BE2C (cell line): ENCODE measurements at places on chromosomes 7 and 10.

- no peak for DNase-seq
Measured at GRCh38 chr7:137879357-137880158, 32.8 kb upstream of the DGKI start.

DNA sequence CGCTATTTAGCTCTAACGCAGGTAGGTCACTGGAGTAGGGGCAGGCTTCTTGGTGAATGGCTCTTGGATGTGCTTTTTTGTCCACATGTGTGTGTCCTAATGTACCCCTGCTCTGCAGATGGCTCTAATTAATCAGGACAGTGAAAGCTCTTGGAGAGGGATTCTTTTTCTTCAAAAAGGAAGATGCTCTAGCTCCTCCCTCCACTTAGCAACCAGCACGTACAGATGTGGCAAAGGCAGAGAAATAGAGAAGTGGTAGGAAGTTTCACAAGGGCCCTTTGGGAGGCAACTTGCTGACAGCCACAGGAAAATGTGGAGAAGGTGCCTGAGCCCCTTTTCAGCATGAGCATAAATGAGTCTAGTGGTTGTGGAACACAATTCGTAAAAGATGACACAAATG is 221.7 kb downstream of the PLXNA4 start:
- DNase-seq: no peak

DNA sequence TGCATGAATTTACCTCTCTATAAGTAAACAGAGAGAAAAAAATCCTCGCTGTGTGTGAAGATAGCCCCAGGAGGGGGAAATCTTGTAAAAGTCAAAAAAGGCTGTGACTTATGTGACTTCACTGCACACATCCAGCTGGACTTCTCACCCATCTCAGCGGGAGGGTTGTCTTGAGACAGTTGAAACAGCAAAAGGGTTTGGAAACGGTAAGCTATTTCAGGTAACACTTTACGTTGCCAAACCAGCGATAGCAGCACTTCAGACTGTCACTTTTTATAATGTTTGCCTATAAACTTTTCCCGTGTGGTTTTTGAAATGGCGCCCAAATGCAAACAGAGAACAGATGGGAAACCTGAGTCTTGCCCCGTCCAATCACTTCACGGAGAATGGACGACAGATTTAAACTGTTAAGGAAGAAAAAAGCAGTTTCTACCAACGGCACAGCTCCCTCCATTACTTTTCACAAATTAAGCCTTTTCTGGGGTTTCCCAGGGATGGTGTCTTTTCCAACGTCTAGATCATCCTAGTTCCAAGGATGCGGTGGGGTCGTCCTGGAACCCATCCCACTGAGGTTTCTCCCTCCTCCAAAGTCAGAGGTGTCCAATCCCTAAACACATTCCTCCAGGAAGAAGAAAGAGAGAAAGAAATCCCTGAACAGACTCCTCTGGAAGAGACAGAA is 25.2 kb downstream of the FGFR2 start:
- DNase-seq: no peak

DNA sequence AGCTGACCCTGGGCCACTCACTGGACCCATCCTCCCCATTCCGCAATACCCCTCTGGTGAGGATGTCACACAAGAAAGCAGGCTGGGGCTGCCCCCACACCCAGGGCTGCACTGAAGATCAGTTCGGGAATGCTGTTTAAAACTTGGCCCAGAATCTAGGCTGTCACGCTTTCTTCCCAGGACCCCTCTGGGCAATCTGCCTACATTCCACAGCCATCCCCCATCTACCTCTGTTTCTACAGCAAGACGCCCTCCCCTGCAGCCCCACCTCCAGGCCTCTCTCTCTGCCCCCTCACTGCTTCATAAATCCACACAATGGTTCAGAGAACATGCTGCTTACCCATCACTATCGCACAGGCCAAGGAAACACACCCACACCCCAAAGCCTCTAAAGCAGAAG is 36.1 kb downstream of the XPNPEP1 start:
- DNase-seq: no peak

DNA sequence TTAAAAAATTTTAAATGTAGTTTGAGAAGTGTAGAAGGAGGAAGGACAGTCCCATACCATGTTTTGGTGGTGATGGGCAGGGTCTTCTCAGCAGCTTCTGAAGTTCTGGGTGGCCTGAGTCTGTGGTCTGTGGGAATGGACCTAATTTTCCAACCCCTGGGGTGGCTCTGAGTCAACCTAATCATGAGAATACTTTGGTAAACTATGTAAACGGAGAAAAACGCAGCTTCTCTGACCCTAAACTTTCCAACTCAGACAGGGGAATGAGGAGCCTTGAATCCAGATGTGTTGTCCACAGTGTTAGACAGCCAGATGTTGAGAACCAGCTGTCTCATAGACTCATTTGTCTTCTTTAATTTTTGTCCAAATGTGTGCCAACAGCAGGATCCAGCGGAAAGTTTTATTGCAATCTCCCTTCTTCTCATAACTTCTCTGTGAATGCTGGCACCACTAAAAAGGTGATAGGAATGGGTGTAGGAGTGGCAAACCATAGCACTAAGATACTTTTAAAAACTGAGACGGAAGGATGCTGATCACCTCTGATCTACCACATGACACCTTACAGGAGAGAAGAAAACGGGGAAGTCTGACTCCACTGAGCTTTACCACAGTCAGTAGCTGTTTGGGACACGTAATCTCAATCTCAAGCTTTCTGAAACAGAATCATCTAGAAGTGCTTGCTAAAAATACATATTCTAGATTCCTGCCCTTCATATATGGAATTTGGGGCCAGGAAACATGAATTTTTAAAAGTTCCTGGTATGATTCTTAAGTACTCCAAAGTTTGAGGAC is 90.5 kb upstream of the PHYHIPL start:
- no peak for DNase-seq

GRCh38 chr10:95759233-95759826 is 3.4 kb downstream of the ENTPD1 start:
- no peak for DNase-seq

- DNase-seq: peak; percentile 1
Measured at GRCh38 chr10:43226441-43226840, 40.4 kb downstream of the RASGEF1A start.

DNA sequence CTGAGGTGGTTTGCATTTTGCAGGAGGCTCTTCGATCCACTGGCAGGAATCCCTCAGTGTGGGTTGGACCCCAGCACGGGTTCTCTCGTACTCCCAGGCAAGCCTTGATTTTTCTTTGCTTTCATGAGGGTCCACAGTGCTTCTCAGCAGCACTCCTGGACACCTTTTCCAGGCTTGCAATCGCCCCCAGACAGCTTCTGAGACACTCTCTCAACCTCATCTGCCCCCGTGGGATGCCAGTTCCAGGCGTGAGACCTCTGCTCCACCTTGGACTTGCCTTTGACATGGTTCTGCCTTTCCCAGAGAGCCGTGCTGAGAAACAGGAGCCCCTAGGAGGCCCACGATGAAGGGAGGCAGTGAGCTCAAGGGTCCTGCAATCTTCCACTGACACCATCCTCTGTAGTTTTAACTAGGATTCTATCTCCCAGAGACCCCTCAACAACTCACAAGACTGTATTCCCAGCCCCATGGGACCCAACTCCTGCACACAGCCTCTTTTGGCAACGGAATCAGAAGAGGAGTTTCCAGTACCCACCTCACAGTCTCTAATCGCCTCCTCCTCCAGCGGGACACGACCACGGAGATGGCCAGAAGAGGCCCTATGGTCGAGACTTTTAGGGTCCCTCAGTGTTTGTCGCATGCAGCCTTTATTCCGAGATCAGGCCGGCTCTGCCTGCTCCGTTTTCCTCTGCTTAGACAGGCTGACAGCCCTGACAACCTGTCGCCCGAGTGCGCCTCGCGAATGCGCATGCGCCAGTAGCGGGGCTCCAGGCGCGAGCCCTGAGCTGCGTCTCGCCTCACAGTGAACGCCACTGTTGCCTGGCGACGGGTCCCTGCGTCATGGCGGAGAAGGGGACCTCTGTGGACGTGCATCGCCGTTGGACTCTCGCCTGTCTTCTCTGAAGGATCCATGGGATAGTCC is 26.0 kb upstream of the ZNF273 start:
- DNase-seq: peak; percentile 87

- no peak for DNase-seq
Measured at GRCh38 chr10:74460812-74461211, 309.8 kb downstream of the ADK start.

GRCh38 chr7:157018328-157018996 is 8.0 kb upstream of the MNX1 start:
- no peak for DNase-seq

GRCh38 chr7:131327049-131327625 is 539 bp upstream of the MKLN1 start:
- DNase-seq: peak; percentile 34

DNA sequence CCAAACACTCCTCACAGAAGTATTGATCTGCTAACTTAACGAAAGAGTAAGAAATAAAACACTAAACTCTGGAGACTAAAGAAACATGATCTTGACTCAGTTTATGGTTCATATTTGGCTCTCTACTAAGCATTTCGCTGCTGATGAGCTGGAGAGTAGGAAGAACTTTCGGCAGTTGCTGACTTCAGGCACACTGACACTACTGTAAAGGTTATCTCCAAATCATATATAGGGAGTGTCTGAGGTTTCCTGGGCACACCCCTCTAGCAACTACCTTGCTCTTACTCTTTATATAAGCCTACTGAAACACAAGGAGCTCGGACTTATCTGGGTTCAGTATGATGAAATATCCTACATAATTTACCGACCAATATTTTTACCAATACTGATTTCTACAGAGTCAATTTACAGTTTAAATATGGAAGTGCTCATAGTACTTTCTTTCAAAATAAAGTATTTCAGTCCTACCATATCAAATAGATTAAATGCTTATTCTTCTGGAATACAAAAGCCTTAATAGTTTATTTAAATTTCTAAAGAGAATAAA is 39.5 kb downstream of the ERCC6 start:
- DNase-seq: no peak

GRCh38 chr7:110417611-110418010 is 673.3 kb upstream of the LRRN3 start:
- no peak for DNase-seq

- no peak for DNase-seq
Measured at GRCh38 chr10:61779950-61780659, 117.4 kb downstream of the CABCOCO1 start.

DNA sequence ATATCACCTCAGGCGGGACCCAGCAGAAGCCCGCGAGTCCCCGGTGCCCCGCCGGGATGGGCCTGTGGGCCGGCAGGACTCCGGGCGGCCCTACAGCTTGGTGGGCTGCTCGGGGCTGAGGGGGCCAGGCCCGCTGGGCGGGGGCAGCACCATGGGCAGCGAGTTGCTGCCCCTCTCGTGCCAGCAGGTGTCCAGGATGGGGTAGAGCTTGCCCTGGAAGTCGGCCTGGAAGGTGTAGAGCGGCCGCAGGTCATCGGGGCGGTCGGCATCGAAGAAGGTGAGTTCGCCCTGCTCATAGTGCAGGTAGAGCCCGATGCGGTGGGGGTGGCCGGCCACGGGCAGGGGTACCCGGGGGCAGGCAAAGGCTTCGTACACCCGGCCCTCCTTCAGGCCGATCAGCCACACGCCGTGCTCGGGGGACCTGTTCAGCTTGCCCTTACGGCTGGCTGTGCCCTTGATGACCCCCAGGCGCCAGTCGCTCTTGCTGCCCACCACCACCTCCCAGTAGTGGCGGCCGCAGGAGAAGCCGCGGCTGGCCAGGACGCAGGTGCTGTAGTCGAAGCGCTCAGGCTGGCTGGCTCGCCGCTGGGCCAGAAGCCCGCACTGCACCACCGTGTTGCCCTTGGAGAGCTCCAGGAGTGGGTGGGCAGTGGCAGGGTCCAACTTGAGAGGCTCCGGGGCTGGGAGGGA is 4.3 kb upstream of the NSUN5 start:
- DNase-seq: no peak

- DNase-seq: no peak
Measured at GRCh38 chr10:63573068-63573697, 52.0 kb downstream of the REEP3 start.

GRCh38 chr7:87933605-87933952 is 472 bp upstream of the ADAM22 start:
- no peak for DNase-seq

DNA sequence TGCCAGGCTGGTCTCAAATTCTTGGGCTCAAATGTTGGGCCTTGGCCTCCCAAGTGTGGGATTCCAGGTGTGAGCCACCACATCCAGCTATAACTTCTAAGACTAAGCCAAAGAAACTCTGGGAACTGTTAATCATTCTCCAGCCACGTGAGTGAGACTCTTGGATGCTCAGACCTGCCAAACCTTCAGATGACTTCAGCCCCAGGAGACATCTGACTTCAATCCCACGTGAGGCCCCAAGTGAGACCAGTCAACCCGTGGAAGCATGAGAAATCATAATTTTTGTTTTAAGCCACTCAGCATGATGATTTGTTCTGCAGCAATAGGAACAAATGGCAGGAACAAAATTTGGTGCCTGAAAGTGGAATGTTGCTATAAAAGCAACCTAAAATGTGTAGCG is 4.3 kb upstream of the PCBD1 start:
- no peak for DNase-seq

GRCh38 chr10:123241391-123242141 is 87.4 kb downstream of the BUB3 start:
- no peak for DNase-seq

DNA sequence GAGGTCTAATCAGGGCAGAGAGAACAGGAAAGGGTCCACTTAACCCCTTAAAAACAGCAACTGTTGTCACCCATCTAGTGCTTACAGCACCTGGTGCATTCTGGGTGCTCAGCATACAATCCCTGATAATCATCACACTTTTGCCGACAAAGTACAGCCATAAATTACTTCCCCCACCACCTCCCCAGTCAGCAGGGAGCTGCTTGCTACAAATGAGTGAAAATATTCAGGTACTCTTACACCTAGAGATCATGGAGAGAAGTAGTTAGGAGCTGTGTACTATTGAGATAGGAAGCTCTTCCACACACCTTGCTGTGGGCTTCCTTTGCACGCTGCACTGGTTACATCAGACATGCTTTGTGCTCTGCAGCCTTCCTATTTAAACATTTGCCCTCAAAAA is 723.5 kb upstream of the GALNT17 start:
- no peak for DNase-seq

- peak; percentile 66 for DNase-seq
Measured at GRCh38 chr10:91210435-91210834, 10.0 kb upstream of the PCGF5 start.

DNA sequence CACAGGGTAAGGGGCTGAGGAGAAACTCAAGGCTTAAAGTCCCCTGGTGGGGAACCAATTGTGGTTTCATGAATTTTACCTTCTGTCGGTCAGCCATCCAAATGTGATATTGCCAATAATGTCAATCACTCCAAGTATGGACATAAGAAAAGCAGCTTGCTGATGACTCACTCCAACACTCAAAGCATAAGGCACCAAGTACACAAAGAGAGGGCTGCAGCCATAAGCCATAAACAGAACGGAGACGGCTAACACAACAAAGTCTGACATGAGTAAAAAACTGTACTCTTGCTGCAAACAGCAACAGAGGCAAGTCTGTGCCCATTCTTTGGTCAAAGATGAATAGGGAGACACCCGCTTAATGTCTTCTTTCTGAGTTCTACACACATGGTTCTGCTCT is 24.2 kb downstream of the IFIT5 start:
- DNase-seq: no peak

- no peak for DNase-seq
Measured at GRCh38 chr7:171912-172515, 20.4 kb upstream of the FAM20C start.
